ENCODE measurements at places on chromosomes 7 and 10.

- peak; percentile 47 for DNase-seq
Measured at GRCh38 chr7:114922652-114923402, 933 bp downstream of the MDFIC start.

DNA sequence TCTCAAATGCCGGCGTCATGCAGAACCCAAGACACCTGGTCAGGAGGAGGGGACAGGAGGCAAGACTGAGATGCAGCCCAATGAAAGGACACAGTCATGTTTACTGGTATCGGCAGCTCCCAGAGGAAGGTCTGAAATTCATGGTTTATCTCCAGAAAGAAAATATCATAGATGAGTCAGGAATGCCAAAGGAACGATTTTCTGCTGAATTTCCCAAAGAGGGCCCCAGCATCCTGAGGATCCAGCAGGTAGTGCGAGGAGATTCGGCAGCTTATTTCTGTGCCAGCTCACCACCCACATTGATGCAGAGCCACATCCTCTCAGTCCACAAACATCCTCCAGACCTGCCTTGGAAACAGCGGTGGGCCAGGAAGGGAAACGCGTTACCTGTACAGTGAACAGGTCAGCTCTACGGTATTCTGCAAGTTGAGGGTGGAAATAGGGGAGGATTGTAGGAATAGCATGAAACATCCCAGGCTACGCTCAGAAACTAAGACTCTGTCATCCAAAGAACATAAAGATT lies 133.1 kb upstream of the PRSS1 start:
- DNase-seq: no peak

GRCh38 chr7:113060100-113060499 lies 26.5 kb downstream of the GPR85 start:
- no peak for DNase-seq

GRCh38 chr7:29495653-29496052 lies 68.0 kb upstream of the PRR15 start:
- no peak for DNase-seq

GRCh38 chr7:106767078-106767477 lies 98.0 kb upstream of the PIK3CG start:
- no peak for DNase-seq

DNA sequence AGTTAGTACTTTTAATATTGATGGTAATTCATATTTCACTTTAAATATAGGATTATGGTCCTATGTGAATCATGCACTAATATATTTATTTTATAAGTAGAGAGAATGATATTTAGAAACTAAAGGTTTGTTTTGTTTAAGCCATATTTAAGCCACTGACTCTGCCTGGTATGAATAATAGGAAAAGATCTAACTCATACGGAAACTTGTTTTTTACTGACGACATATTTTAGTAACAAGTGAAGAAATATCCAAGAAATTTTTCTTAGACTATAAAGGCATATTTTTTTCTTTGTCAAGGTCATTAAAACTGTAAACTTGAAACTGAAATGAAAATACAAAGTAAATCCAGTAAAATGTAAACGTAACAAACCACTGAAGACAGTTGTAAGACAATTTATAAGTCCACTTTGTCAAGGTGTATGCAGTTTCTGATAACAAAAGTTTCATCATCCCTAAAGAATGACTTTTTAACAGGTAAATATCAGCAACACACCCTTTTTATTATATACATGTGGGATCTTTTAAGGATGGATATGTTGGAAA lies 147.1 kb downstream of the PHF14 start:
- DNase-seq: no peak

GRCh38 chr7:1886361-1887064 lies 216.4 kb downstream of the ELFN1 start:
- no peak for DNase-seq

DNA sequence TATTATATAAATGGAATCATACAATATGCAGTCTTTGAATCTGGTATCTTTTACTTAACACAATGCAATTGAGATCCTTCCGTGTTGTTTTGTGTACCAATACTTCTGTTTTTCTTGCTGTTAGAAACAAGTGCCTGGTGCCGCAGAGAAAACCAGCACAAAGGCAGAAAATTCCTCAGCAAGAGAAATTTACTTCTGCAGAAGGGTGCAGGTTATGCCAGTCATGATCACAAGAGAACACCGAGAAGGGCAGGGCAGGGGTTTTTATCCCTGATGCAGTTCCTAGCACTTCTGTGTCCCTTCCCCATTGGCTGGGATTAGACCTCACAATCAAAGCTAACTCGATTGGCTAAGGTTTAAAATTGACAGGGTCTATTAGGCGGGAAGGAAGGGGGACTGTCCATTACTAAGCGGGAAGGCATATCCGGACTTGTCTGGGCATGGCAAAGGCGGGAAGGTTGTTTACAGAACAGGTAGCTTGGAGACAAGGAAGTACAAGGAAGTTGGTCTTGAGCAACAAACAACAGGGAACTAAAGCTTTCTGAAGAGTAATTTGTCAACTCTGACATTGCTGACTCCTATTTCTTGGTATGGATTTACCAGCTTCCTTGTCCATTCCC lies 2.4 kb upstream of the ZNF33B start:
- DNase-seq: no peak

- DNase-seq: no peak
Measured at GRCh38 chr10:110286841-110287240, 17.9 kb downstream of the SMNDC1 start.

DNA sequence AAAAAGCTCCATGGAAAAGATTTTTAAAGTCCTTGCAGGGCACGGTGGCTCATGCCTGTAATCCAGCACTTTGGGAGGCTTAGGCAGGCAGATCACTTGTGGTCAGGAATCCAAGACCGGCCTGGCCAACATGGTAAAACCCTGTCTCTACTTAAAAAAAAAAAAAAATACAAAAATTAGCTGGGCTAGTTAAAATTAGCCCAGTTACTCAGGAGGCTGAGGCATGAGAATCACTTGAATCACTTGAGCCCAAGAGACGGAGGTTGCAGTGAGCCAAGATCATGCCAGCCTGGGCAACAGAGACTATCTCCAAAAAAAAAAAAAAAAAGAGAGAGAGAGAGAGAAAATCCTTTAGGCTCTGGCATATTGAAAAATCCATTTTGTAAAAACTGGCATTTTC lies 61.9 kb downstream of the CCDC6 start:
- DNase-seq: no peak

DNA sequence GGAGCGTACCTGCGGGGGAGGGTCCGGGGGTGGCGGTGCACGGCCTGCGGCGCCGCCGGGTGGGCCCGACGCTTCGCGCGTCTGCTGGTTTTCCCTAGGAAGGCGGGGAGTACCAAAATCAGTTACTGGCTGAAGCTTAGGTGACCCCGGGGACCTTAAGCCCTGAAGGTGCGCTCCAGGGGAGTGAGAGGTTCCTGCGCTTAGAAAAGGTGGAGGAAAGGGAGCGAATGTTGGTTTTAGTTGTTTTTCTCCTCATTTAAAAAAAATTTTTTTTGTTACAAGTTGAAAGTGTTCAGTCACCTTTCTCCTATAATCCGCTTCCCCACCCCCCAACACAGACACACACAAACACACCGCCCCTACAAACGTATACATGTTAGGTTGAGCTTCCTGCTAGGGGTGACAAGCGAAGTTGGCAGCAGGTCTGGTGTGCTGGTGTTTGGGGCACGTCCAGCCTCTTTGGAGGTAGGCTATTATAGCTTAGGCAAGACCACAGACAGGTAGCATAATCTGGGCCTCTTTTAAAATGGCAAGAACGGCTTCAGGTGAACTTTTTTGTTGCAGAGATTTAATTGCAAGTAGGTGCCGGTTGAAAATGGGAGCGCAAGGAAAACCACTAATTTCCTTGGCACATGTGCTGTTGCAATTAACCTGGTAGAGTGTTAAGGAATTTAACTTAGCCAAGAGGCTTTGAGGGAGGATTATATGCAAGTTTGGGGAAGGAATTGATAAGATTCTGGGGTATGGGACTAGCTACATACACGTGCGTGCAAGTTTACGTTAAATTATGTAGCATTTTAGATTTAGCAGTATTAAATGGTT lies 945 bp downstream of the ADD3 start:
- no peak for DNase-seq

GRCh38 chr7:3294432-3295100 lies 6.5 kb upstream of the SDK1 start:
- no peak for DNase-seq

GRCh38 chr7:22234227-22234626 lies 122.7 kb downstream of the RAPGEF5 start:
- no peak for DNase-seq

GRCh38 chr10:45371560-45371959 lies 2.5 kb upstream of the ALOX5 start:
- no peak for DNase-seq

DNA sequence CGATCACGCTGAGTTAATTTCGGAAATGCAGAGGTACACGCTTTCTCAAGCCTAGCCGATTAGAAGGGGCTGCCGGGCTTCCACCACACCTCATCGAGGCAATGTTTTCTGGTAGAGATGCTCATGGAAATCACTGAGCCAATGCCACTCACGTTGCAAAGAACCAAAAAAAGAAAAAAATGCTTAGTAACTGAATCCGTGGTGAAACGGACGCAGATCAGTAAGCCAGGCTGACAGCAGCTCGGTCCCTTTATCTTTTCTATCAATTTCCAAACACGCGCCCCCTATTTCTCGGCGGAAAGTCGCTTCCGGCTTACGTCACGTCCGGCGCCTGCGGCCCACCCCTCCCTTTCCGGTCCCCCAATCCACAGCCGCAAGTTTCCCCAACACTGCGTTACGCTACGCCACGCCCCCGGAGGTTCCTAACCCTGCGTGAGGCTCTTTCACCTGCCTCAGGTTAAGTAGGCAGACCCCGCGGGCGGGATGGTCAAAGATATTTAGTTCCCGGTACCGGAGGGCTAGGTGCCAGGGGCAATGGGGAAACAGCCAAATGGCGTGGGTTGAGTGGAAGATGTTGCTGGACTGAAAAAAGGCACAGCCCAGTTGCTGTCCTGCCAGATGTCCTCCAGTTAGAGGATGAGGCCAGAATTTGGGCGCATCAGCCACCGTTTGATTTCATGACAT lies at the start of gene NSUN6:
TSS of gene NSUN6 (minus strand) at position 264 of the 684 bp plus-strand sequence. CDS start 384 bp downstream, outside the sequence.
- peak; percentile 84 for DNase-seq

Measured in activated CD4-positive, alpha-beta T cell treated with anti-CD3 and anti-CD28 coated beads, Interleukin-2, amount 50 U/mL, for 24 hours (primary cell).